ENCODE measurements at places on chromosomes 4 and X.

GRCh38 chrX:111086591-111087006 is 9.4 kb upstream of the PAK3 start:
- DNase-seq = no peak

- DNase-seq = no peak
Observed at GRCh38 chr4:158170691-158171561, 1.9 kb downstream of the GASK1B start.

DNA sequence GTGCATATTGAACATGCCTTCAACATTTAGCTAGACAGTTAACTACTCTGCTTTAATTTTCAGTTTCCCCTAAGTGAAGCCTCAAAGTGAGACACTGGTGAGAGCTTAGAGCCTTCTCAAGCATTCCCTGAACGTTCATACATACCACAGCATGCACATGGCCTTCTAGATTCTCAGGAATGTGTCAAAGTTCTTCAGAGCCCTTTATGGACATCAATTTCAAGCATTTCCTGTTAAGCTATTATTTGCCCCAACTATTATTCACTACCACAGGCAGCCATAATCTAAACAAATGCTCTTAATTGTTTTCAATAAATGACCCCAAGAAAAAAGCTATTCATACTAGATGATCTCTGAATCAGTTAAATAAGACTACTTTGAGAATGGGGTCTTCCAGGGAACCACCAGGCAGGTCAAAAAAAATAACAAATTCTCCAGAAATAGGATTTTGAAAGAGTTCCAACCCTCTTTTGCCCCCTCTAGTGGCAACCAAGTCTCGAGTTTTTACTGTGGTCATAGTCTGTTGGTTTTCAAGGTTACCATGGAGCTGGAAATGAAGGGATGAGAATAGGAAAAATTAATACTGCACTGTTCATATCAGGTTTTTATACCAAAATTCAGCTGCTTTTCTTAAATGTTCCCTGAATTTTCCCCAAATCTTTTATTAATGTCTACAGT is 235.4 kb downstream of the RAB28 start:
- DNase-seq = no peak

GRCh38 chr4:105158837-105159236 is 12.2 kb downstream of the TET2 start:
- DNase-seq = no peak

GRCh38 chrX:103437147-103437873 is 61.0 kb downstream of the BEX3 start:
- no peak for DNase-seq

GRCh38 chr4:153901220-153901619 is 112.3 kb upstream of the SFRP2 start:
- DNase-seq = no peak

GRCh38 chr4:147658501-147658900 is 25.5 kb downstream of the PRMT9 start:
- DNase-seq = no peak
